ENCODE measurements at places on chromosomes 1 and 21. TPM values are rescaled to one million over a fixed set of nuclear protein-coding genes. Genes with fewer than 3 reads are reported as not detected.

Gene CRABP2
- total RNA-seq, result 83.7 TPM

Gene MFN2
- total RNA-seq, result 72.3 TPM

Gene S100A14
- total RNA-seq, result 266 TPM

Gene ALX3
- 1.4 TPM for total RNA-seq

Gene FAM151A
- 5.8 TPM for total RNA-seq

Gene GLIS1
- total RNA-seq, result 2.1 TPM

Gene CYP4A22
- total RNA-seq, result not detected

Gene ATP1A4
- total RNA-seq, result 0.27 TPM

Gene SLC25A34
- total RNA-seq, result 3.8 TPM

Gene OR2T35
- total RNA-seq, result not detected

Gene PLA2G2F
- not detected for total RNA-seq

Gene CFAP126
- 0.76 TPM for total RNA-seq

Gene SLC19A2
- 28.1 TPM for total RNA-seq

Gene CHRM3
- 2.4 TPM for total RNA-seq

Gene SPRR2A
- total RNA-seq, result 0.75 TPM

Gene GAS5
- total RNA-seq, result 574 TPM

Gene LCE2C
- total RNA-seq, result not detected

All from type B pancreatic cell (in vitro differentiated cells).